ENCODE measurements at places on chromosomes 5 and 9.

DNA sequence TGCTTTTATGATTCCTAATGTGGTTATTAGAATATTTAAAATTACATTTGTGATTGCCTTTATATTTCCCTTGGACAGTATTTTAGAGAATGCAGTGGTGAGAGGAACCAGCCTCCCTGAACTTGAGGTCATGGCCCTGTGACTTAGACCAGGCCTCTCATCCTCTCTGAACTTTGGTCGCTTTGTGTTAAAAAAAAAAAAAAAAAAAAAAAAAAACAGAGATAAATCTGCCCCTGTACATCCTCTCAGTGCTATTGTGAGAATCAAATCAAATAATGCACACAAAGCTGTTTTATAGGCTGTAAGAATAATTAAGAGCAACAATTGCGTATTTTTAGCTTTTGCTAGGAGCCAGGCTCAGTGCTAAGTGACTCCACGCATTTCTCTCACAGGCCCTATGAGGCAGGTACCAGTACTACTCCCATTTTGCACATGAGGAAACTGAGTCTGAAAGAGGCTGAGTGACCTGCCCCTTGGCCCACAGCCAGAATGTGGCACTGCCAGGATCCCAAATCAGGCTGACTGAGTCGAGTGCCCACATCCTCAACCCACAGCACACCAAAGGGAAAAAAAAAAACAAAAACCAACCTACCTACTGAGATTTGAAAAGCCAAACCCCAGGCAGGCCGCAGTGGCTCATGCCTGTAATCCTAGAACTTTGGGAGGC, 110.3 kb upstream of the LARP1 start:
- no peak for DNase-seq

DNA sequence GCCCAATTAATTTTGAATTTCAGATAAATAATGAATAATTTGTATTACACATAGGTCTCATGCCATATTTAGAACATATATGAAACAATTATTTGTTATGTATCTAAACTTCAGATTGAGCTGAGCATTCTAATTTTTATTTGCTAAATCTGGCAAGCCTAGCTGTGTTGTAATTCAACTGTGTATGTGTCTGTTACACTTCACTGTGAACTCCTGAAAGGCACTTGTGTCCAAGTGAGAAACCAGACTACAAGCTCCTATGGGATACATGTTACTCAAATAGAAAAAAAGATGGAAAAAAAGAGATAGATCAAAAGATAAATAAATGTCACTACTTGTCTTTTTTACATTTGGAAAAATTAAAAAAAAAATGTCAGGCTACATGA, 56.5 kb upstream of the ANKRD55 start:
- no peak for DNase-seq

GRCh38 chr5:177040814-177041420, 18.4 kb downstream of the ZNF346 start:
- DNase-seq: peak; percentile 53

DNA sequence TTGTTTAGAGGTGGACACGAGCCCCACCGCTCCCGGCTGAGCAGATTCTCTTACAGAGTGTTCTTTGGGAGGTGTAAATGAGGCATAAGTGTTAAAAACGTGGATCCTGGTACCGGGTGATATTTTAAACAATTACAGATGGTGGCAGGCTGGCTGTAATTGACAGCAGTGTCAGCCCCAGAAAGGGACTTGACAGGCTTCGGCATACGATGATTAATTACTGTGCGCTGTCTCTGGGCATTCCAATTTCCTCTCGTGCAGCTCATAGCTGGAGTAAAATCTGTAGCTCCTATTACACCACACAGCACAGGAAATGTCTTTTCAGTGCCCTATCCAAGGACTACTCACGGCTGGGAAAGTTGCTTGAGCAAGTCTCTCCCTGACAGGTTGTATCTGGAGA, 305.4 kb upstream of the IRX2 start:
- peak; percentile 1 for DNase-seq

DNA sequence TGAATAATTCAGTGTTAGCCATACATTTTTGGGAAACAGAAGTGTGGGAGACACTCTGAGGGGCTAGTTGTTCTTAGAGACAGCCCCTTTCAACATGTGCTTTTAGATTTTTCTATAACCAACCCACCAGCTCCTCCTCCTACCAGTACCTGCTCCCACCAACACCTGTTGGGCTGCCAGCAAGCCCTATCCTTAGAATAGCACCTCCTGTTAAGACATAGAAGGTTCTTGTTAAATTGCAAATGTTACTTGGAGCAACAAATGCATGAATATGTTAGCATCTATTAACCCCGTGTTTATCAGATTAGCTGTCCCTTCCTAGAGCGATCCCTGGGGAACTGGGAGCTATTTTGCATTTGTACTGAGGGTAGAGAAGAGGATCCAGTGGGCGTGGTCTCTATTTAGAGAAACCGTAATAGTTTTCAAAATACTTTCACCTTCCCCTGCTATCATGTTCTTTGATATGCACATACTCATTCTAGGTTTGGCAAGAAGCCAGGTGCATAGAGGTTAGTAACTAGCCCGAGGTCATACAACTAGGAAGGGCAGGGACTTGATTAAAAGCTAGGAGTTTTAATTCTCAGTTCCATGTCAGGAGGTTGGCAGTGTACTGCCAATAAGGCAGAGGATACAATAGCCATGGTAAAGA, 334.4 kb downstream of the KCTD16 start:
- DNase-seq: no peak

- DNase-seq: no peak
These were observed 154.4 kb upstream of the COL5A1 start for GRCh38 chr9:134487066-134487710.

GRCh38 chr5:173383711-173384110, 55.5 kb upstream of the STC2 start:
- peak; percentile 27 for DNase-seq

DNA sequence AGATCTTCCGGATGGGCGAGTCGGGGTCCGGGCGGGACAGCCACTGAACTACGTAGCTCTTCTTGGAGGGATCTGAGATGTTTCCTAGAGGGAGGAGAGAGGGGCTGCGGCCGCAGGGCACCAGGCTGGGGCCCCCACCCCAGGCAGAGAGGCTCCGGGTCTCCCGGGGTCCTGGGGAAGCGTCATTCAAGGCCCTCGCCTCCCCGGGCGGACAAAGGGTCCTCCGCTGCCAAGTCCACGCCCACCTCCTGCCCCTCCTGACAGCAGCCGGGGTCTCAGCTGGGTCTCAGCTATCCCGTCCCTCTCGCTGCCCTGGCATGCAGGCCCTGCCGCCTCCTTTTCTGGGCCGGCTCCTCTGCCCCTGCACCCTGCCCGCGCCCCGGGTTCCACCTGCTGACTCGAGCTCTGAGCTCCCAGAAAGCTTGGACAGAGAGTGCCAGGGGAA, 61.5 kb downstream of the ZNF354C start:
- no peak for DNase-seq

GRCh38 chr9:79028101-79028500, 543.7 kb upstream of the TLE4 start:
- peak; percentile 52 for DNase-seq

DNA sequence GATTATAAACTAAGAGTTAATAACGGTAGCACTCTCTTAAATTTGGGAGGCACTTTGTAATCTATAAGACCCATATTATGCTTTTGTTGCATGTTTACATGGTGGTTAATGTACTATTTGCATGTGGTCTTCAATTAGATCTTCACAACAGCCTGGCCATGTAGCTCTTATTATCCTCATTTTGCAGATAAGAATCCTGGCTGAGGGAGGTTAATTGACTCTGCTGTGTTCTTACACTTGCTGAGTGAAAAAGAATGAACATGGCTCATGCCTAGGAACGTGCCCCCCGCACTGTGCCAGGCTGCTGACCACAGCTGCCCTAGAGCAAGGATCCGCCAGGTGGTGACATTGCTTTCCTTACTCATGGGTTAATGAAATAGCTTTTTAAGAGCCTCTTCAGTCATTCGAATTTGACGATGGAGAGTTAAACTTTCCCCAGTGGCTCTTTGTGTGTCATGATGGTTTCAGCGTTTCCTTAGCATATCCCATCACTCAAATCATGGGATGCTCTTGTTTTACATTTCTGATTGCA, 97.9 kb downstream of the CDH6 start:
- DNase-seq: no peak

DNA sequence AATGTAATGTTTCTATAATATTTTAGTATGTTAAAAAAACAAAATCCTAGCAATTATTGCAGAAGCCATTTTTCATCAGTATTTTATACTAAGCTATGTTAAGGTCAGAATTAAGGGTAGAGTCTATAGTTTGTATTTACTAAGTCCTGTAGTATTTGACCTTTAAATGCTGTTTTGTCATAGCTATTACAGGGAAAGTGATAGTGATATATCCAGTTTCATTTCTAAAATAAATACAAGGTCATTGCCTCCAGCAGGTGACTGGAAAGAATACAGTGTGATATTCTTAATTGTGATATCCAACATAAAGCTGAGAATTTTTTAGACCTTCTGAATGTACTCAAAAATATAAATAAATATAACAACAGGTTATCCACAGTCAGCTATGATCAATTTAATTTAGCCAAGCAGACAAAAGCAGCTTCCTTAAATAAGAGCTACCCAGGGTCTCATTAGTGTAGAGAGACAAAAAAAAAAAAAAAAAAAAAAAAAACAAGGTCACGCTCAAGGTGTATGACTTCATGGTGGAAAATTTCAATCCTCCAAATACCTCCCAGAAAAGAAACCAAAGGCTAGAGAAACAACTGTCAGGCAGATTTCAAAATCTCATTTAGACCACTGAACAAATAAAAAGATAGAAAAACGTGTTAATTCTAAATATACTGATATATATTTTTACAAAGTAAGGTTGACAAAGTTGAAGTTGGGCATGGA, 278.7 kb downstream of the HCN1 start:
- DNase-seq: no peak

- DNase-seq: peak; percentile 54
These were observed 6.4 kb upstream of the JMY start for GRCh38 chr5:79229357-79230174.

DNA sequence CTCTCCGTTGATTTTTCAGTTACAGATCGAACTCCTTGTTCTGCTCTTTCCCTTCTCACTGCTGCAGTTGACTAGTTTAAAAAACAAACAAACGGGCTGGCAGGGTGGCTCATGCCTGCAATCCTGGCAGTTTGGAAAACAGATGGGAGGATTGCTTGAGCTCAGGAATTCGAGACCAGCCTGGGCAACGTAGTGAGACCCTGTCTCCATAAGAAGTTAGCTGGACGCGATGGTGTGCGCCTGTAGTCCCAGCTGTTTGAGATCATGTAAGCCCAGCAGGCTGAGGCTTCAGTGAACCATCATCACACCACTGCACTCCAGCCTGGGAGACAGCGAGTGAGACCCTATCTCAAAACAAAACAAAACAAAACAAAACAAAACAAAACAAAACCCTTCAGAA, 51.4 kb upstream of the NCS1 start:
- DNase-seq: no peak

GRCh38 chr9:109164042-109164441, 3.0 kb downstream of the FRRS1L start:
- no peak for DNase-seq

- no peak for DNase-seq
These were observed 161.4 kb downstream of the CD180 start for GRCh38 chr5:67035098-67035740.

- DNase-seq: peak; percentile 4
These were observed 298.4 kb upstream of the PRDM9 start for GRCh38 chr5:23208959-23209431.

- DNase-seq: no peak
These were observed 69.7 kb upstream of the RASA1 start for GRCh38 chr5:87198010-87198409.

DNA sequence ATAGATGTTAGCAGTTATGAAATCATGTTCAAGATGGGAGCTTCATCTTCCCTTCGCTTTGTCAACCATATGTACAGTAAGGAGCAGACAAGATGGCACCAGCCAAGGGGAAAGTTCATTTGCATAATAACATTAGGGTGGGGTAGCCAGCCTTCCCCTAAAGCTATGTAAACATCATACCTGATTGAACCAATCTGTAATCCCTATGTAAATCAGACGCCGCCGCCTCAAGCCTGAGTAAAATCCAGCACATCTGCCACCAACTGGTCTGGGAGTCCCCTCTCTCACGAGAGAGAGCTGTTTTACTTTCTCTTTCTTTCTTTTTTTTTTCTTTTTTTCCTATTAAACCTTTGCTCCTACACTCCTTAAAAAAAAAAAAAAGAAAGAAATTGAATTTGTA, 30.8 kb upstream of the REEP2 start:
- no peak for DNase-seq

GRCh38 chr5:14251733-14252132, 108.6 kb downstream of the TRIO start:
- no peak for DNase-seq

DNA sequence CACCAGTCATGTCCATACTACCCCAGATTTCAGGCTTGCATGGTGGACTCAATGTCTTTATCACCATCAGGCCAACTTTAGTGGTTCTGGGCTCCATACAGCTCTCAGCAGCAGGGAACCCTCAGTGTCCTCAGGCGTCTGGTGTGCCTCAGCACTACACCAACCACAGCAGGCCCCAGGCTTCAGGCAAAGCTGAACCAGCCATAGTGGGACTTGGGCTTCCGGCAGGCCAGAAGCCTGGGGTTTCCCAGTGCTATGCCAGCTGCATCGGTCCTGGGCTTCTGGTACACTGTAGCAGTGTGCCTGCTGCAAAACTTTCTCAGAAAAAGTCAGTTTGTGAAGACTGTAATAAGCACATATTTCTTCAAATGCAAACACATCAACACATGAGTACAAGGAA, 11.0 kb upstream of the ZDHHC21 start:
- no peak for DNase-seq

- no peak for DNase-seq
These were observed 12.3 kb downstream of the NFIB start for GRCh38 chr9:14301583-14302021.

DNA sequence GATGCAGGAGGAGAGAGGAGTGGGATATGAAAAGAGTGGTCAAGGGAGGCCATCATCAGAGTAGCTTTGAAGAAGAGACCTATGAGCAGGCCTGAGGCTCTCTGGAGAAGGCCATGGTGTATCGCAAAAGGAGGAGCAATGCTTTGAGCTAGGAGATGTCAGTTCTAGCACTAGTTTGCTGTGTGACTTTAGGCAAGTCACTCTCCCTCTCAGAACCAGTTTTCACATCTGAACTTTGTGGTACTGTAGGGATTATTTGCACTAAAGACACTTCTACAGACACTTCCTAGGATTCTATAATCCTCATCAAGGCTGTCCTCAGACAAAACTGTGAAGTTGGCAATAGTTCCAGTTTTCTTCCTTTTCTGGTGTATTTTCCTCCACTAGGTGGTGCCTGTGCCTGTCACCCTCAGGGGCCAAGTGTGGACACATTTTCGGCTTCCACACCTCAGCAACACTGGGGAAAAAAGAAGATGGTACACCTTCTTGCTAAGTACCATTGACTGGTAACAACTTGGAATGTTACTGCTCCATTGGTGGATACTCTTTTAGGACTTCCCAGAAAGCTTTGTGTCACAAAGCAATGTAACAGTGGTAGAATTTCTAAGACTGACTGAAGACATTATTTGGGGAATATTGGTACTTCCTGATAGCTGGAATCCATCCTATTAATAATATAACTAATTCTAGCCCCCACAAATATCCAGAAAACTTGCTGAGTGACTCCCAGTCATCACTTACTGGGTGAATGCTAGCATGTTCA, 9.9 kb downstream of the PAPPA start:
- DNase-seq: no peak
